SW480 (cell line): ENCODE measurements at places on chromosomes 3 and 15.

GRCh38 chr3:58092521-58092920, 84.3 kb downstream of the FLNB start:
- no peak for DNase-seq

DNA sequence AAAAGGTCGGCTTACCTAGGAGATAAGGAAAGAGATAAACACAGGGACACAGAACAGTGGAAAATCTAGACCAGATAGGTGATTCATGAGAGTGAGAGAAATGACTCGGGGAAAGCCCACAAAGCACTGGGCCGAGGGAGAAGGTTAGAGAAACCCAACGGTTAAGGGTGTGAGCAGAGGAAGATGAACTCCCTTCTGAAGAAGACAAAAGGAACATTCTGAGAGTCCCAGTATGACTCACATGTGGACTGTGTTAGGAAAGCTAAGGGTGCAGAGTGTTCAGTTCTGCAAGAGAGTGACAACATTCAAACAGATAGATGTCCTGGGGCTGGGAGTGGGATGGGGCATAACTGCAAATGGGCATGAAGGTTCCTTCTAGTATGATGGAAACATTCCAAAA, 83.0 kb downstream of the CNTN3 start:
- DNase-seq, result no peak

- no peak for DNase-seq
Measured at GRCh38 chr3:71462586-71462985, 120.9 kb downstream of the FOXP1 start.

DNA sequence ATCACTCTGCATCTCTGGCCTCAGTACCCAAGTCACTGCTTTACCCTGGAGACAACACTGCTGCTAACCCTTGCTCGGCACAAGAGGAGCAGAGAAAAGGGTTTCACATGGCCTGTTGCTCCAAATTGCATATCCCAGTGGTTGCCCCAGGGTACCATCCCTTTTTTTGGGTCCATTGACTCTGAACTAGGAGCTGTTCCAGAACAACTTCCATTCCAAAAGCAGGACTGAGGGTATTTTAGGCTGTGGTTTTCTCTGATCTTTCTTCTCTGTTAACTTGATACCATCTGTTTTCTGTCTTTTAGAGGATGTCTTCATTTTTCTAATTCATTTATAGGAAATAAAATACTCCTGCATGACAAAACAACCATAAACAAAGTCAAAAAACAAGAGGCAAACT, 17.3 kb upstream of the RYK start:
- DNase-seq, result no peak

GRCh38 chr15:31801152-31801551, 229.2 kb upstream of the CHRNA7 start:
- DNase-seq, result no peak

GRCh38 chr3:77460326-77460725, 420.4 kb downstream of the ROBO2 start:
- DNase-seq, result no peak

GRCh38 chr3:111747490-111747889, 111.6 kb upstream of the PHLDB2 start:
- DNase-seq, result no peak

DNA sequence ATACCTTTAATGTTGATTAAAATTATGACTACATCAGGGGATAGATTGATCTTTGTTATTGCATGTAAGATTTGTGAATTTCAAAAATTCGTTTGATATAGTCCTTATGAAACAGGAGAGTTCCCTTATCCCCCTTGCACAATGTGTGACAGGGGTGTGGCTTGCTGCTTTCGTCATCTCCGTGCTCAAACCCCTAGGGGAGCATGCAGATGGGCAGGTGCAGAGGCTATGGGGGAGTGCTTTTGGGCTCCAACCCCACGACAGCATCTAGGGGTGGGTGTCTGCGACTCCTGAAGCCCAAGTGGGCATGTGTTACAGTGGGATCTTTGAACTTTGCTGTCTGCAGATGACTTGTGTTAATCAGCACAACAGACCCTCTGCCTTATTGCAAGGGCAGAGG, 360.1 kb upstream of the GOLIM4 start:
- no peak for DNase-seq

DNA sequence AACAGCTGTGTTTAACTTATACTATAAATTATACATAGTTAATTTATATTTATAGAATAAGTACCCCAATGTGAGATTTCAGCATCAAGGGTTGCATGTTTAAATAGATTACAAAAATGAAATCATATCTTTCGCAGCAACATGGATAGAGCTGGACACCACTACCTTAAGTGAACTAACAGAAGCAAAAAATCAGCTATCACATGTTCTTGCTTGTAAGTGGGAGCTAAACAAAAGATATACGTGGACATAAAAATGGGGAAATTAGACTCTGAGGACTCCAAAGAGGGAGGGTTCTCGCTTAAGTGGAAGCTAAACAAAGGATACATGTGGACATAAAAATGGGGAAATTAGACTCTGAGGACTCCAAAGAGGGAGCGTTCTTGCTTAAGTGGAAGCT, 626.5 kb upstream of the DPPA4 start:
- no peak for DNase-seq

- no peak for DNase-seq
Measured at GRCh38 chr3:122488262-122488973, 26.3 kb downstream of the KPNA1 start.

- DNase-seq, result no peak
Measured at GRCh38 chr3:197212290-197212689, 86.1 kb downstream of the DLG1 start.

GRCh38 chr3:132756108-132756650, 34.0 kb upstream of the NPHP3 start:
- no peak for DNase-seq
